ENCODE measurements at places on chromosomes 1 and 21.
A peak's percentile ranks its signal among the peaks of the same experiment; 100 is the strongest.

- no peak for DNase-seq
Measured at GRCh38 chr1:151862604-151863003, 9.1 kb upstream of the THEM5 start.

- DNase-seq: no peak
Measured at GRCh38 chr1:55280731-55281130, 65.6 kb upstream of the USP24 start.

GRCh38 chr1:170521818-170522217 is 10.1 kb upstream of the GORAB start:
- no peak for DNase-seq

DNA sequence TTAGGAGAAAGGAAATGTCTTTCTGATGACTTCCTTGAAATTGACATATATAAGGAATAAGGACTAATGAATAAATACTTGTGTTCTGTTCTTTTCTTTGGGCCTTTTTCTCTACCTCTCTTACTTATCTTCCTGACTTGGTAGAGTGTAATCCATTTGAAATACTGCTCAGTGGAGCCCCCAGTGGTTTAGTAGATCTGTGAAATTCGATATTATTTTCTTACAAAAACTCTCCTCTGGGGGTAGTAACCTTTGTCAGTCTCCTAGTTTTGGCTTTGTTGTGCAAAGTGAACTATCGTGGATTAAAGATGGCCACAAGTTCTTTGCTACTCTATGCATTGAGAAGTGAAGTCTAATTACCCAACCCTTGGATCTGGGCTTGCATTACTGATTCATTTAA is 48.8 kb downstream of the DUSP10 start:
- no peak for DNase-seq

DNA sequence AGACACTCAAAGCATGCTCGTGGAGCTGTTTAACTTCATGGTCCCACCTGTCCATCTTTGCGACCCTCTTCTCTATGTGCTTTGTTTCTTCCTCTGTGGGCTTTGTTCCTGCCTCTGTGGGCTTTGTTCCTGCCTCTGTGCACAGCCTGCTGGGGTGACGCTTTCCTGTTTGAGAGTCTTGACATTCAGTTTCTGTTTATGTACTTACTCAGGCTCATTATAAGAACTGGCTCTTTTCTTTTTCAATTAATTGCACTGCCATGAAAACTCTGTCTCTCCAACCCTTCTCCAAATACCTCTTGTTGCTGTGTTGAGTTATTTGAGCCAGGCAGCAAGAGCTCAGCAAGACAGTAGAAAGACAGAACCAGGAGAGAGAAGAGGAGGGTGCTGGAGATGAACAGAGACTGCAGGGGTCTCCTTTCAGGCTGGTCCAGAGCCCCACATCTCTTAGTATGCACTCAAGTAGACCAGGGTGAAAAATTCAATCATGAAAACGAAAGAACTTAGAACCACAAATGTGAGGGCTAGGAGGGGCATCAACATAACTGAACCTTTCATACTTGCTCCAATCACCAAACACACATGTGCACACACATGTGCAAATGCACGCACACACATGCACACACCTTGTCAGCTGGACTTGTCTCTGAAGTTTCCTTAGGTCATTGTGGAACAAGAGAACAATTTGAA is 88.3 kb upstream of the SGIP1 start:
- peak; percentile 32 for DNase-seq

DNA sequence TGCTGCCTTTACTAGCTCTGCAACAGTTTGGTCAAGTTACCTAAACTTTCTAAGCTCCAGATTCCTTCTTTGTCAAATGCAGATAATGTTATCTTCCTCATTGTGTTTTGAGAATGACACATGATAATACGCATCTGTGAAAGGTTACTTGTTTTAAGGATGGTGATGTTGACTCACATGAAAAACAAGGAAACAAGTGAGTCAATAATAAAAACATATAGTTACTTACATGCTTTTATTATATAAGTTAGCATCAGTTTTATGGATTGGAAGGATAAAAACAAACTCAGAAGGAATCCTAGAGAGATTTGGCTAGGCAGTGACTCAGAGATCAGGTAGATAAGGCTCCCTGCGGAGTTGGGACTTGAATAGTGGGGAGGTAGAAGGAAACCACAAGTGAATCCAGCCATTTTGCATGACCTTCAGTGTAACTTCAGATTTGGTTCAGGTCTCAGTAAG is 144.6 kb downstream of the LMO4 start:
- no peak for DNase-seq

- no peak for DNase-seq
Measured at GRCh38 chr1:17208546-17208945, 3.6 kb downstream of the PADI1 start.

- DNase-seq: no peak
Measured at GRCh38 chr1:205287076-205287475, 34.5 kb downstream of the NUAK2 start.

- DNase-seq: no peak
Measured at GRCh38 chr21:27759091-27759659, 792.3 kb upstream of the ADAMTS5 start.

DNA sequence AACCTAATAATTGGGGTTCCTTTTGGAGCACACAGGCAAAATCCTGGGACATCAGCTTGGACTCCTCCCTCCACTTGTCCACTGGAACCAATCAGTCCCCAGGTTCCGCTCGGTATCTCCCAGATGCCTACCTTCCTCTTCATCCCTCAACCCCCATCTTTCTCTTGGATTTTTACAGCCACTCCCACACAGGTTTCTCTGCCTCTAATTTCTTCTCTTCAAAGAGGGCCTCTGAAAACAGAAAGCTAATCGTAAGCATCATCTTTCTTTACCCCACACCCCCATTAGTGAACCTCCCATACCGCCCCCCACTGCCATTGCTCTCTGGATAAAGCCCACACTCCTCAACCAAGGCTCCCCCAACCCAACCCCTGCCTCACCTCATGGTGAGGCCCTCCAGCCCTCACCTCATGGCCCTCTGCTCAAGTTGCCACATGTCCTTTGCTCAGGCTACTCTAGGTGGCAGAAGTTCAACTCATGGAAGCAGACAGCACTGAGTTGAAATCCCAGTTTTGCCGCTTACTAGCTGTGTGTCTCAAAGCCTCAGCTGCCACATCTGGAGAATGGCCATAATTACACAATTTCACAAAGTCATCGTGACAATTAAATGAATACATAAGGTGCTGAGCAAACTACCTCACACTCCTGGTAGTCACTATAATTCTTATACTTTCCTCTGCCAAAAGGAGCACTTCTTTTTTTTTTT is 18.1 kb upstream of the WASF2 start:
- no peak for DNase-seq

GRCh38 chr1:85577419-85578320 is 2.9 kb upstream of the CCN1 start:
- DNase-seq: no peak

DNA sequence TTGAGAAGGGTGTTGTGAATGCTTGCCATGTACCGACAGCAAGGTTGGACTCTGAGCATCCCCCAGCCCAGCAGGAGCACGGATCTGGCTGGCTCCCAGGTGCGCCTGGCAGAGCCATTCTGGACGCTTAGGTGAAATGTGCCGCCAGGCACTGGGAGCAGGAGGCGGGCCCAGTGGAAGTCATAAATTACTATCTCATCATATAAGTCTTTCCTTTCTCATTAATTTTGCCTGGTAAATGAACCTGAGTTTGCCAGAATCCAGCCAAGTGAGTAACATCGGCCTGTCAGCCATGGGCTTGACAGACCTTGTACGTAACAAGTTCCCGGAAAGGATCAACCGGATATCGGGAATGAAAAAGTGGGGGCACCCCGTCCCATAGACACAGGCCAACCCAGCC is 179.5 kb upstream of the ARHGEF16 start:
- no peak for DNase-seq

DNA sequence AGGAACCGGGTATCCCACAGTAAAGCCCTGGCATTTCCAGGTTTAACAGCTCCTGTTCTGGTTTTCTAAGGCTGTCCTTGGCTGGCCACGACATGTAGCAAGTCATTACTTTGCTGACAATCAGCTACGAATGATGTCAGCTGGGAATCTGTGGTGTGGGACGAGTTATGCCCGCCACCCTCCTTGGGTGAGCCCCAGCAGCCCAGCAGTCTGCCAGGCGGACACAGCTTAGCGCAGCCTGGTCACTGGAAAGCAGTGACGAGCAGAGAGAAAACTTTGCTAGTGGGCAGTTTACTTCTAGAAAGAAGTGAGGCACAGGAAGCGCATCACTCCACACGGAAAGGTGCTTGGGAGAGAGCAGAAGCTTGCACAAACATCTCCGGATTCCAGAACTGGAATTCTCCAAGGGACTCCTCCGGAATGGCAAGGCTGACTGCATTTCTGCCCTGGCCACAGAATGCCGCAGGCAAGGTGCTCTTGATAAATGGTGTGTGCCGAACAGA is 15.5 kb upstream of the ZNF436 start:
- no peak for DNase-seq

- DNase-seq: no peak
Measured at GRCh38 chr1:154142358-154142757, 12.5 kb downstream of the NUP210L start.

GRCh38 chr1:116425987-116426386 is 52.9 kb downstream of the ATP1A1 start:
- DNase-seq: no peak

DNA sequence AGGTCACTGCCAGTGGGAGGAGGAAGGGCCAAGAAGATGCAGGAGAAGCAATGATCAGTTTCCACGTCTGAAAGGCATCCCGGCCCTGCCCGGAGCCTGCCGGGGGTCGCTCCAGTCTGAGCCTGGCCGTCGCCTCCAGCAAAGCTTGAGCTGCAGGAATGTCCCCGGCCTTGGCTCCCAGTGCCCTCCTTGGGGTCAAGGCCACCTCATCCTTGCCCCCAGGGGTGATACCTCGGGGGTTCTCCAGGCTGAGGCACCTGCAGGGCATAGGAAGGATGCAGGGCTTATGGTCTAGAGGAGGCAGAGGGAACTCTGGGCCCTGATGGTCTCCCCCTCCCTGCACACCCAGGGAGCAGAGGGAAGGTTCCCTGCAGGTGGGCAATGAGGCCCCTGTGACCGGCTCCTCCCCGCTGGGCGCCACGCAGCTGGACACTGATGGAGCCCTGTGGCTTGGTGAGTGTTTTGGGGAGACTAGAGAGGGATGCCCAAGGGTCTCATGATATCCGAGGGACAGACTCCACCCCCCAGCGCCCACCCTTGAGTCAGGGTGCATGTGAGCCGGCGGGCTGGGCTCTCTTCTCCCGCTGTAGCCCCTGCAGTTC is 19.9 kb downstream of the RNF223 start:
- DNase-seq: no peak

- peak; percentile 91 for DNase-seq
Measured at GRCh38 chr21:39445321-39446269, at the start of gene LCA5L. LCA5L (minus strand) TSS chr21:39445778; CDS start chr21:39428493, 17,285 bp downstream.

Data from stimulated activated naive B cell treated with anti-CD40 and anti-IgM and Interleukin-4, amounts not matched to agents 10 μg/mL and 1 μg/mL and 100 μg/mL, for 72 hours (primary cell).